ENCODE measurements at places on chromosomes 2 and 18. TPM values are rescaled to one million over a fixed set of nuclear protein-coding genes. Genes with fewer than 3 reads are reported as not detected.

SULT6B1 gene
- not detected for total RNA-seq

SPP2 gene
- total RNA-seq: not detected

PKDCC gene
- 121 TPM for total RNA-seq

REG1B gene
- total RNA-seq: not detected

NEU2 gene
- not detected for total RNA-seq

G6PC2 gene
- total RNA-seq: not detected

CPS1 gene
- 2.8 TPM for total RNA-seq
